ENCODE measurements at places on chromosomes 3 and 15.

GRCh38 chr3:164477403-164477802, 600.9 kb downstream of the SI start:
- no peak for DNase-seq

DNA sequence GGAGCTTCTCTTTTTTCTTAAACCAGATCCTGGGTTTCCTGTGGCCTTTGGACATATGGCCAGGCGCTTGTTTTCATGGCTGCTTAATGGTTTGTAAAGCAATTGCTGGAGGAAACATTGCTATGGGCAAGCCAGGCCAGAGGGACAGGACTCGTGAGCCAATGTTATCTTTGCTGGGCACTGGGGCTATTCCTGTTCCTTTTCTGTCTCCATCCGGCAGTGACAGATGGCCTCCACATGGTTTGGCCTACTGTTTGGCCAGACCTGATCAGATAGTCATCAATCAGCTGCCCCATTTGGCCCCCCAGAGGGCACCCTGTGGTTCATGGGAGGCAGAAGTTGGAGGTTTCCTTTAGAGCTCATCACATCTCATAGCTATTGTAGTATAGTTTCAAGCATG, 326.1 kb upstream of the ROPN1 start:
- no peak for DNase-seq

DNA sequence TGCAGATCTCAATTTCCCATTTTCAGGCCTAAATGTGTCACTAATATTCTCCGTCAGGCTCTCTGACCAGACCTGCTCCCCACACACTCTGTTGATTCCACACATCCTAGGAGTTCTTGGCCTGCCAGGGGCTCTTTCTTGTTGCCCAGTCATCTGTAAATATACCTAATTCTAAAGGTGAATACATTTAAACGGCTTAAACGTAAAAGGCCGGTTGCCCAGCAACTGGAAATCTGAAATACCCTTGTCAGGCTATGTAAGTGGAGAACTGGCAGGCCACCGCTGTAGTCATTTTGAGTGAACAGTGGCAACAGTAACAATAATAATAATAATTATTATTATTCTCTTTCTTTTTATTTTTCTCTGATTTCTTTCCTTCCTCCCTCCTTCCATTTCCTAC, 302.7 kb downstream of the AGBL1 start:
- no peak for DNase-seq

GRCh38 chr3:125398952-125399351, 23.8 kb upstream of the ZNF148 start:
- DNase-seq = no peak

GRCh38 chr3:145286937-145287336, 874.0 kb downstream of the PLOD2 start:
- DNase-seq = no peak

DNA sequence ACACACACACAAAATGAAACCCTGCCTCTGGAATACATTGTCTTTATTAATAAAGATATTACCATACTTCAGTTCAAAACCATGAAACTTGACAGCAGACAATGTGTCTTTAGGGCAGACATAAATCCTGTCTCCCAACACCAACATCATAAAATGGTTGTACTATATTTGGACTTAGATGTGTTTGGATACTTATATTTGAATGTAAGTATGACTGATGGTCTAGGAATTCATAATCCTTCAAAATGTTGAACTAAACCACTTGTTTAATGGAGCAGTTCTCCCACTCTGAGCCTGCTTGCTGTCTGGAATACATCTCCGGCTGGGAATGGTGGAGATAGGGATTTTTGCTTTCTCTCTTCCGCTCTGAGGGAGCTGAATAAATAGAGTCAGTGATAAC, 10.6 kb downstream of the FBN1 start:
- DNase-seq = no peak

DNA sequence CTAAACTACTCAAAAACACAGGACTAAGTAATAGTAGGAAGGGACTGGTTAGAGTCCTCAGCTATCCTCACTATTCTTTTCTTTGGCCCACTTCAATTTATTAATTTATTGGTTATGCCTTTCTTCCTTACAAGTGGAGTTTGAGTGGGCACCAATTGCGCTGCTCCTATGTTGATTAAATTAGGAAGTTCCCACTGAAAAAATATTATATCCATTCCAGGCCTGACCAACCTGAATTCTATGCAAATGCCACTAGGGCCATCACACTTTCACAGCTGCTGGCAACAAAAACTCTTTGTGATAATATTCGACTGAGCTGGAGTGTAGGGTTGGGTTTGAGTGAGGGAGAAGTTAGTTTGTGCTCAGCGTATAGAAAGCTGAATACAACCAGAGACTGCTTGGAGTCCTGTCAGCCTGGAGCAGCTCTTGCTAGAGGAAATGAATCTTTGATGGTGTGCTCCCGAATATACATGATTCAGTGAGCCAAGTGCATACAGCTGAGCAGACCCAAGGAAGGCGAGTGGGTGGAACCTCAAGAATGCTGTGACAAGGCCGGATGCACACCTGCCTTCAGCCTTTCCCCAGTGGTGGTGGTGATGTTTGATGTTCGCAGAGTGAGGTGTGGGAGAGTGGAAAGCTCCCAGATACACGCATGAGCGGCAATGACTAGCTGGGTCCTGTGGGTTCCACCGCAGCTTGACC, 1.5 kb downstream of the ARHGEF3 start:
- DNase-seq = no peak

- DNase-seq = no peak
These were observed 412 bp downstream of the SLC41A3 start for GRCh38 chr3:126083511-126083912.

GRCh38 chr3:4061195-4061594, 242.0 kb upstream of the SETMAR start:
- no peak for DNase-seq

GRCh38 chr3:129314386-129315222, 35.9 kb downstream of the HMCES start:
- DNase-seq = no peak

- DNase-seq = no peak
These were observed 20.3 kb upstream of the MAP3K13 start for GRCh38 chr3:185342459-185343174.

GRCh38 chr3:143301031-143301901, 181.7 kb downstream of the CHST2 start:
- no peak for DNase-seq

All from esophagus squamous epithelium (tissue), 5 donors.